NCI-H1417 (cell line): ENCODE measurements at places on chromosomes 1 and 21.
A peak's percentile ranks its signal among the peaks of the same experiment; 100 is the strongest.

- no peak for DNase-seq
Measured at GRCh38 chr1:153337980-153338853, 10.4 kb downstream of the PGLYRP4 start.

GRCh38 chr1:215830226-215830810 is 263.2 kb downstream of the KCTD3 start:
- DNase-seq = no peak

DNA sequence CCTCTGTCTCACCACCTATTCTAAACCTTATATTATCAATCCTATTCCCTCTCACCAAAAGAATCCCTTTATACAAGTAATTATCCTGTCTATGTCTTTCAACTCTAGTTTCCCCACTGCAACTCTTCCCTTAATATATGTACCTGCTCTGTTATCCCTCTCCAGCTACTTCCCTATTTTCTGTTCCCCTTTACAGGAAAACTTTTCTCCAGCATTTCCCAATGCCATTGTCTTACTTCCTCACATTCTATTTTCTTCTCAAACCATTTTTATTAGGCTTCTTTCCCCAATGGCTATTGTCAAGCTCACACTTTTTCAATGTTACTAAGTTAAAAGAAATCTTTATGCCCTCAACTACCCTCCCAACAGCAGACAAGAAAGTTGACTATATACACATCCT is 11.6 kb downstream of the DPYD start:
- no peak for DNase-seq

- DNase-seq = peak; percentile 59
Measured at GRCh38 chr1:244603498-244603897, 49.4 kb upstream of the DESI2 start.

DNA sequence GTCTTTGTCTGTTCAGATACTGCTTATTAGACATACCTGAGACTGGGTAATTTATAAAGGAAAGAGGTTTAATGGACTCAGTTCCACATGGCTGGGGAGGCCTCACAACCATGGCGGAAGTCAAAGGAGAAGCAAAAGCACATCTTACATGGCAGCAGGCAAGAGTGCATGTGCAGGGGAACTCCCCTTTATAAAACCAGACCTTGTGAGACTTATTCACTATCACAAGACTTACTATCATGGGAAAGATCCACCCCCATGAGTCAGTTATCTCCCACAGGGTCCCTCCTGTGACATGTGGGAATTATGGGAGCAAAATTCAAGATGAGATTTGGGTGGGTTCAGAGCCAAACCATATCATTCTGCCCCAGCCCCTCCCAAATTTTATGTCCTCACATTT is 7.1 kb upstream of the PSMA5 start:
- DNase-seq = no peak

GRCh38 chr1:230979389-230979716 is 459 bp downstream of the ARV1 start:
- no peak for DNase-seq

DNA sequence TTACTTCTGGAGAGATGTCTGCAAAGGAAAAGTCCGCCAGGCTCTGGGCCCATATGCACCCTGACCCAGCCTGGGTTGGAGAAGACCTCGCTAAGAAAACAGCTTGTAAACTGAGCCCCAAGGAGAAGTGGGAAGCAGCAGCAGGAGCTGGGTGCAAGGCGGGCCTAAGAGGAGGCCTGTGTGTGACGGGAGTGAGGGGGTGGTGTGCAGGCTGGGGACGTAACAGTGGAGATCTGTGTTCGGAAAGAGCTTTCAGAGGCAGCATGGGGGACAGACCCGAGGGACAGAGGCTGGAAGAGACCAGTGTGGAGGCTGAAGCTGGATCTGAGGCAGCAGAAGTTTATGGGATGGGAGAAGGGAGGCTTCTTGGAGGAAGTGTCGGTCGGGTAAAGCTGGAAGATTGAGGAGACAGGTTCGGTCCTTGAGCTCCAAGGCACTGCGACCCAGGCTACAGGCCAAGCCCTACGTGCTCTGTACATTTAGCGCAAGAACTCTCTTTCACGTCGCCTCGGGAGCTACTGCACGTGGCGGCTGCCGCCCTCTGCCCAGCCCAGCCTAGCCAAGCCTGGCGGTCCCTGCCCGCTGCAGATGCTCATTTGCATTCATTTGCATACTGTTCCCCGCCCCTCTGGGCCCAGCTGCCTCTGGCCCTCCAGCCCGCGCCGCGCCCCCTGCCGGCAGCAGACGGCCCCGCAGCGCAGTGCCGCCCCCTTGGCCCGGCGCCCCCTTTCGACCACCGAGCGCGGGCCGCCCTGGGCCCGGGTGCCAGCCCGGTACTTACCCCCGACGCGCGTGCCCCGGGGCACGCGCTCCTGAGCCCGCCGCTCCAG is 6.3 kb downstream of the HPCA start:
- DNase-seq = no peak

GRCh38 chr21:30083225-30083945 is 83.2 kb downstream of the CLDN17 start:
- DNase-seq = no peak

- DNase-seq = no peak
Measured at GRCh38 chr1:175635092-175635491, 108.3 kb downstream of the TNR start.

DNA sequence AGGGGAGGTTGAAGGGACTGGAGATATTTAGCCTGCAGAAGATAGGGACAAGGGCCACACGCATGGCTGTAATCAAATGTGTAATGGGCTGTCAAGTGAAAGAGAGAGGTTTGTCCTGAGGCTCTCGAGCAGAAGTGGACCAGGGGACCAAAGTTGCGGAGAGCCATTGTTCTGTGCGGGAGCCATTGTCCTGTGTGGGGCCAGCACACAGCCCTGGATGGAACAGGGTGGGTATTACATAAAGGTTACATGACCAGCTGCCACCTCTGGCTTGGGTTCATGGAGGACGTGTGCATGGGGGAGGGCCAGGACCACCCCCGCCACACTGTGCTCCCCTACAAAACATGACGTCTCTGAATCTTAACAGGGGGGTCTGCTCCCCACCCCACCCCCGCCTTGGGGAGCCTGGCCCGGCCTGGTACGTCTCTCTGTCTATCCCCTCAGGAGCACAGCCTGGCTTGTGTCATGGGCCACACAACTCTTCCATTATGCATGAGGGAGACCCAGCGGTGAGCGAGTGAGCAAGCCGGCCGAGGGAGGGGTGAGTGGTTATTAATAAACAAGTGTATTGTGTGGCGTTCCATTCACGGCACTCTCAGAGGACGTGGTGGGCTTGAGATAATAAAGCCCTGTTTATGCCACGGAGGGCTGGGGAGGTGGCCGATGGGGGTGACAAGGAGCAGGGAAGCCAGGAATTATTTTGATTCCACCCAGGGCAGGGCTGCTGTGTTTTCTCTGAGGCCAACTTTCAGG is at the start of gene NFASC:
TSS of gene NFASC (plus strand) at position 703 of the 753 bp plus-strand sequence. CDS start 73,454 bp downstream, outside the sequence.
- no peak for DNase-seq

DNA sequence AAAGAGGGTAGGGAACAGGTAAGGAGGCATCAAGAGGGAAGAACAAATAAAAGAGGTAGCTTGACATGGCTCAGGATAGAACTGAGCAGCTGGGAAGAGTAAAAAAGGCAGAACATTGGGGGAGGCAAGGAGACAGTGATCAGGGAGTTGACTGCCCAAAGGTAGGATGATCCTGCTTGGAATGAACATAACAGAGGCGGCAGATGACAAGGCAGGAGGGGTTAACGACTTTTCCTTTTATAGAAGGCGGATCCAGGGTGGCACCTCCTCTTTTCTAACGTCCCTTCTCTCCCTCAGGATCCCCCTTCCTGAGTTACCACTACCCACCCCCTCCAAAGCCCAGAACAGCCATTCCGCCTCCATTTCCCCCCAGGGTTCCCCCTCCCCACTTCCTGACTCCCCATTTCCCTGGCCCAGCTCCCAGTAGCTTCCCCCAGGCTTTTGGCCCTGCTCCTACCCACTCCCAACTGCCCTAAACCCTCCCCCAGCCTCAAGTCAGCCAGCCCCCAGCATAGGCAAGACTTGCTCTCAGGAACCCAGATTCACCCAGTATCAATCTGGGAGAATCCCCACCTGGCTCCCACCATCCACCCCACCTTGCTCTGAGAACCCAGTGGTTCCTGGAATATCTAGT is 769 bp upstream of the ADAMTS4 start:
- no peak for DNase-seq

DNA sequence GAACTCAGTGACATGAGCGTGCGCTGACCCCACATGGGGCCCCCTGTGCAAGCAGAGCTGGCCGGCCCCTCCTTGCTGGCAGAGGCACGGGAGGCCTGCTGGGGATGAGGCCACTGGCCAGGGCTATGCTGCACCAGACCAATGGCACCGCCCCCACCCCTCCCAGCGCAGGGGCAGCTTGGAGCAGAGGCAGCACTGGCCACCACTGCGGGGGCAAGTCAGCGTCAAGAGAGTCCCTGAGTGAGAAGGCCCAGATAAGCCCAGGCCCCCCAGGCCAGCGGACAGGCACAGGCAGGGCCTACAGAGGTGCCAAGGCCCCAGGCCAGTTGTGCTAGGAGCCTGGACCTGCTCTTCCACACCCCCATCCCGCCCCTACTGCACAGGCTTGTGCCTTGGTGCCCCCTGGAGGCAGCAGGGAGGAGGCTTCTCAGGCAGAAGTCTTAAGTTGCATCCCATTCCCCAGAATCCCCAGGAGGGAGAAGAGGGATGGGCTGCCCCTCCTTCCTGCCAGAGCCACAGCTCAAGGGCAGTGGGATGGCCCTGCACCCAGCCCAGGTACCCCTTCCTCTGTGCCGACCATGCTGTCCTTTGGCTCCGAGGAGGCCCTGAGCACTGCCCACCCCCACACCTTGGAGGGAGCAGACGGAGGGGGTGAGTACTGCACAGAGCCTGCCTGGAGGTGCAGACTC is 35.8 kb downstream of the EPHX1 start:
- peak; percentile 76 for DNase-seq

GRCh38 chr1:44275991-44276405 is 62.7 kb downstream of the DMAP1 start:
- no peak for DNase-seq

DNA sequence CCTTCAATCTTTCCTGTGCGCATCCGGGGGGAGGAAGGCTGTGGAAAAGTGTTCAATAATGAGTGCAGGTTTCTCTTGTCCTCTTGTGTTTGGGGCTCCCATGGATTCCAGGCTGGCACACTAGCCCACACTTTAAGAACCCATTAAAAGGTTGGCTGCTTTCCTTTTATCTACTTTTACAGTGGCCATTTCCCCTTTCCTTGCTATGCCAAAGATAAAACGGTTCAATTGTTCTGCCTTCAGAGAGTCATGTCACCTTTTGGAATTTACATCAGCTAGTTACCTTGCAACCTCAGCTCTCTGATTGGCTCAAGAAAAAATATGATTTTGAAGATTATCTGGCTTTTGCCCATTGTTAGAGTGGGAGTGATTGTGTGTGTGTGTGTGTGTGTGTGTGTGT is 182.3 kb downstream of the SDCCAG8 start:
- no peak for DNase-seq

DNA sequence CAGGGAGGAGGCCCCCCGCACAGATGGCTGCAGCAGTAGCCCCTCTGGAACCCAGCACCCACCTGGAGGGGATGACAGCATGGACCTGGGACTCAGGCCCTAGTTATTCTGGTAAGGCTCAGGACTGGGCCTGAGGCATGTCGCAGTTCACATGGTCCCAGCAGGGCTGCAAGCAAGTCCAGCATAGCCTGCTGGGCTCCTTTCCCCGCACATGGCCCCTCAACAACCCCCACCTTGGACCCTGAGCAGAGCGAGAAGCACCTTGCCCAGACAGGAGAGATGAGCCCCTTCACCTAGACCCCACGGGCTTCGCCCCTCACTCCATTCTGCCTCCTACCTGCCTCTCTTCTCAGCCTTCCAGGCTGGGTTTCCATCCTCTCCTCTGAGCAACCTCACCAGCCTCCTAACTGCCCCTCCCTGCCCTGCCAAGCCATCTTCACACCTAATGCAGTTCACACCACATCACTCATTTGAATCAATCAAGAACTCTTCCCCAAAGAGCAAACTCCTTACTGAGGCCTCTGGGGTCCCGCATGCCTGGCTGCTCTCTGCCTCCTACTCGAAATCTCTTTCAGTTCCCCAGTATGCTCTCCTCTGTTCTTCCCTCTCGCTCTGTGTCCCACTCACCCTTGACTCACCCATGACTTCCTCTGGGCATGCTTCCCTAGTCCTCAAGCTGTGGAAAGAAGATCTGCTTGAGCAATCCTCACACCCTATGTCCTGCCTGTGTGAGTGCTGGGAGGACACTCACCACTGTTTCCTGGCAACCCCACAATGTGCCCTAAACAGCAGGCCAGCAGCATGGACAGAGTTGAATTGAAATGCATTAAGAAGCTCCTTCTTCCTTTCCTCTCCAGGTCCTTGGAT is 9.4 kb upstream of the THEMIS2 start:
- DNase-seq = no peak

DNA sequence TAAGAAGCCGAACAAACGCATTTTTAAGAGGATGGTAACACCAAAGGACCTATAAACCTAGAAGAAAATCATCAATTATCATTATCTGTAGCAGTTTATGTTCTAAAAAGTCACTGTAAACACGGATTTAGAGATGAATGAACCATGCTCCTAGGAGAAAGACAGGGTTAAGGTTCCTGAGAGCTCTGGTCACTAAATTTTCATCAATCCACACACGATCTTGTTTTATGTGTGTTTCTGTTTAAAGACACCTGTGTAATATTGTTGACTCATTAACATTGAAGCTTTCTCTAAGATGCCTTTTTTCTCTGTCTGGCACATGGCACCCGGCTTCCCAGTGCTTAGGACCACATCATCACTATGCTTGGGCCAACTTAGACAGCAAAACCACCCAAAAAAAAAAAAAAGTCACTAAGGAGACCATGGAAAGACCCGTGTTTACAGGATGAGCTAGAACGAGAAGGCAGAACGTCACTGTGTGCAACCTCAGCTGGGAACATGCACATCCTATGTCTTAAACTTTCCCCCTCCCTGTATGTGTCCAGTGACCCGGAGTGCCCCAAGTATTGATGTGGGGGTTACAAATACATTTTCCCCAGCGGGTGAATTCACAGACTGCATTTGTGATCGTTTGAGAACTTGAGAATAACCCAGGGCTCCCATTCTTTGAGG is 55.8 kb upstream of the PDE9A start:
- no peak for DNase-seq

DNA sequence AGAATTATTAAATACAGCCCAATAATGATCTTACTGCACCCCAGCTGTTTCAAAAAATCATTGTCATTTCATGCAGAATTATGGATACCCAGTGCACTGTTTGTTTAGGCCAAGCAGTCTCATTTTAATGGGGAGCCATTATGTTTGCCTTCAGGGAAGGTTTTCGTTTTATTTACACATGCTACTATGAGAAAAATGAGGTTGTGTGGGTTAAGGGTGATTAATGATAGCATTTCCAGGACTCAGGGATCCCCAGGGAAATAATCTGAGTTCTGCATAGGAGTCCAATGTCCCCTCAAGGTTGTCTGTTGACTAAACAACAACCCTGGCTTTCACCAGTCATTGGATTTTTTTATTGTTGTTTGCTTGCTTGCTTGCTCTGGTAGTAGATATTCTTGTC is 71.0 kb upstream of the ZP4 start:
- peak; percentile 95 for DNase-seq

DNA sequence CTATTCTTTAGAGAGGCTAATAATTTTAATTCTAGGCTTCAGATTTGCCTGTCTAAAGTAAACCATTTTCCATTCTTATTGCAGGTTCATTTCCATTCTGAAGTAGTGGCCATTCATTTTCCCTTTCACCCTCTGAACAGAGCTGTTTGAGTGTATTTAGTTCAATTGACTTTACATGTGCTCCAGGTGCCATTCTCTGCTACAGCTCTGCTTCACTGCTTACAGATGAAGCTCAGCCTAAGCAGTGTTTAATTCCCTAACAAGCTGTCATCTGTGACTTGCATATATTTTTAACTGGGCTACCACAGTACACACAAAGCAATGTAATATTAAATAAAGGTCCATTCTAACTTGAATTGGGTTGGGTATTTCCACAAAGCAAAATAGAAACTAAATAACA is 1031.6 kb downstream of the KCNT2 start:
- peak; percentile 47 for DNase-seq

- DNase-seq = no peak
Measured at GRCh38 chr1:241639623-241640148, 483 bp downstream of the CHML start.
